ENCODE measurements at places on chromosomes 6 and 20.

DNA sequence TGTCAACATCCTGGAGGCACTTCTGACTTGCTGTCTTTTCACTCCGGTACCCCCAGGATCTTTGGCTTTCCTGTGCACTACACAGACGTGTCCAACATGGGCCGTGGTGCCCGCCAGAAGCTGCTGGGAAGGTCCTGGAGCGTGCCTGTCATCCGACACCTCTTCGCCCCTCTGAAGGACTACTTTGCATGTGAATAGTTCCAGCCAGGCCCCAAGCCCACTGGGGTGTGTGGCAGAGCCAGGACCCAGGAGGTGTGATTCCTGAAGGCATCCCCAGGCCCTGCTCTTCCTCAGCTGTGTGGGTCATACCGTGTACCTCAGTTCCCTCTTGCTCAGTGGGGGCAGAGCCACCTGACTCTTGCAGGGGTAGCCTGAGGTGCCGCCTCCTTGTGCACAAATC, 12.0 kb upstream of the MAPRE1 start:
- no peak for DNase-seq

GRCh38 chr6:169205176-169206160, 48.2 kb downstream of the THBS2 start:
- DNase-seq = no peak

DNA sequence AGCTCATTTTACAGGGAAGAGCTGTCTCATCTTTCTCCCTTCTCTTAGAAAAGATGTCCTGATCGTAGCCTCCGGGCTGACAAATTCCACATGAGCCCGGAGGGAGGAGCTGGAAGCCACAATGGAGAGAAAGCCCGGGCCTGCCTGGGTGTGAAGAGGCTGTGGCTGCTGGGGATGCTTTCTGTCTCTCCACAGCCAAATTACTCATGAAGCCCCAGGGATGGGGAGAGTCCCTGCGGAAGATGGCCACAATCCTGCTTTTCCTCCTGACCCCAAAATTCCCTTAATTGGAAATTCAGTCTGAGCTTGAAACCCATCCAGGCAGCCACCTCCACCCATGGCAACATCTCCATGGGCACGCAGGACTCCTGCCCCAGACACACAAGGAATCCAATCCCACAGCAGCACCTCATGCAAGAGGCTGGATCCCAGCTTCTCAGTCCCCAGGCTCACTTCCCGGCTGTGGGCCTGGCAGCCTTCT, 32.4 kb downstream of the JPH2 start:
- DNase-seq = no peak

DNA sequence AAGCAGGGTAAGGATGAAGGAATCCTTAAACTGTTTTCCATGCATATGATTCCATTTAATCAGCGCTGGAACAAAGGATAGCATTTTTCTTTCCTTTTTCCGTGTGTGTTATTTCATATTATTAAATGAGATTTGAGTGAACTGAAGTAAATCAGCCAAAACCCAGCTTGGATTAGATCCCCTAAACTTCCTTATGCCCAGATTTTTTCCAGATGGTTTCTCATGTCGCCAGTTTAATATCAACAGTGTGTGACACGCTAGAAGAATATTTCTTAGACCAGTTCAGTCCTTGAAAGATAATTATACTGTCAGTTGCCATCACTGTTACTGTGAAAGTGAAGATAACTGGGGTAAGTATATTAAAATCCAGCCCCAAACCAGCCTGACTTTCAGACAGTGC, 1009.4 kb downstream of the KIF16B start:
- no peak for DNase-seq

- no peak for DNase-seq
These were observed 29.9 kb downstream of the BCAS1 start for GRCh38 chr20:54040531-54040930.

Measured in KBM-7 (cell line).